Neural crest cell (in vitro differentiated cells): ENCODE measurements at places on chromosomes 12 and 14.

GRCh38 chr14:84144166-84144565 lies 1385.8 kb upstream of the FLRT2 start:
- no peaks in the 10 kb centered on the region for H3K27me3 ChIP-seq
- no peaks in the 10 kb centered on the region for H3K36me3 ChIP-seq
- no peak overlapping the region for H3K27ac ChIP-seq

DNA sequence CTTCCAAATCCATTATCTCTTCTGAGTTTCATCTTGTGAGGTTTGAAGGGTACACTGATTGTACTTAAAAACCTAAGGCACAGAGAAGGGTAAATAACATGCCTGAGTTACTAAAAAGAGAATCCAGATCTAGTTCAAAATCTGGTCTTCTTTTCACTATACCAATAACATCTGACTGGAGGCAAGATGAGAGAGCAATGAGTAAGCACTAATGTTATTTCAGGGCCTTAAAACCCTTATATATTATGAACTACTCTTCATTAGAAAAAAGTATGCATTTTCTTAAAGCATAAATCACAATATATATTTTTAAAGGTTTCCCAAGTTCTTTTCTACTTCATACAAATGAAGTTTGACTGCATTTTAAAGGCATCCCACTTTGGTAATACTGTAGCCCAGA lies 60.2 kb downstream of the GXYLT1 start:
- no peak for DNase-seq
- H3K36me3 ChIP-seq = peaks cover 25% of the 10 kb centered on the region
- no peak overlapping the region for H3K27ac ChIP-seq
- H3K4me1 ChIP-seq = no peaks in the 10 kb centered on the region

GRCh38 chr12:114604606-114605005 lies 79.4 kb downstream of the TBX3 start:
- no peaks in the 10 kb centered on the region for H3K4me1 ChIP-seq
- peaks cover 52% of the 10 kb centered on the region for H3K27me3 ChIP-seq
- H3K36me3 ChIP-seq = peaks cover 3% of the 10 kb centered on the region

GRCh38 chr14:76717508-76718290 lies 43.6 kb upstream of the VASH1 start:
- H3K4me1 ChIP-seq = peaks cover 44% of the 10 kb centered on the region
- H3K27ac ChIP-seq = no peak overlapping the region
- DNase-seq = no peak
- H3K27me3 ChIP-seq = no peaks in the 10 kb centered on the region
- H3K36me3 ChIP-seq = peaks cover 2% of the 10 kb centered on the region

DNA sequence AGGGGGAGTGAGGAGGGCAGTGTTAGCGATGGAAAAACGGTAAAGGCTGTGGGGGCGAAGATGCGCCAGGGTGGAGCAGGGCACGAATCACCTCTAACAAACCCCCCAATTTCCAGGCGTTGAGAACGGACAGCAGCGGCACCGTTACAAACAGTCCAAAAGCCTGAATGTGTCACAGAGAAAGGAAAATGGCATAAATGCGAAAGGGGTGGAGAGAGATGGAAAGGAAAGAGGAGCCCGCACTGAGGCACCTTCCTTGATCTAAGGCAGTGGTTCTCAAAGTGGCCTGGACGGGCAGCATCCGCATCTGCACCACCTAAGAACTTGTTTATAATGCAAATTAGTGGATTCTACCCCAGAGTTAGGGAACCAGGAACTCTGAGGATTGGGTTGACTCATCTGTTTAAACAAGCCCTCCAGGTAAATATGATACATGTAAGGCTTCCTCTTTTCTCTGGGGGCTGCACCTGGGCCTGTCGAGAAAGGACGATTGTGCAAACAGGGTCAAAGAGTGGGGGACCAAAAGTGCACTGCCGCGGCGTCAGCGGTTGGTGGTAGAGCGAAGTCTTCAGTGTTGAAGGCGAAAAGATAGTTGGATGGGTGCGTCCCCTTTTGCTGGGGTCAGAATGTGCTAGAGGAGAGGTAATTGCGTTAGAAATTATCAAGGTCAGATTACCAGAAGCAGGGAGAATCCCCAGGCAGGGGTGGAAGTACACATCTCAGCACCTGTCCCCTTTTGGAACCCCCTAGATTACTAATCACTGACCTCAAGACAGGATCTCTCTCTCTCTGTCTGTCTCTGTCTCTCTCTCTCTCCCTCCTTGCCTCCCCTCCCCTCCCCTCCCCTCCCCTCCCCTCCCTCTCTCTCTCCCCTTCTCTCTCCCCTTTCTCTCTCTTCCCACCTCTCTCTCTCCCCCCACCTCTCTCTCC lies 1.3 kb upstream of the KCNH5 start:
- peaks cover 41% of the 10 kb centered on the region for H3K27me3 ChIP-seq
- no peak overlapping the region for H3K27ac ChIP-seq
- peak overlapping the region; percentile 85 for H3K4me3 ChIP-seq
- peaks cover 17% of the 10 kb centered on the region for H3K4me1 ChIP-seq
- no peak for DNase-seq
- no peaks in the 10 kb centered on the region for H3K36me3 ChIP-seq

GRCh38 chr12:2229661-2230539 lies 177.1 kb downstream of the CACNA1C start:
- H3K27ac ChIP-seq = no peak overlapping the region
- no peak for DNase-seq
- no peak overlapping the region for H3K4me3 ChIP-seq
- peaks cover 5% of the 10 kb centered on the region for H3K4me1 ChIP-seq
- H3K27me3 ChIP-seq = no peaks in the 10 kb centered on the region

- no peaks in the 10 kb centered on the region for H3K36me3 ChIP-seq
- DNase-seq = no peak
- no peak overlapping the region for H3K4me3 ChIP-seq
Observed at GRCh38 chr12:12902036-12902435, 10.7 kb downstream of the GPRC5A start.

DNA sequence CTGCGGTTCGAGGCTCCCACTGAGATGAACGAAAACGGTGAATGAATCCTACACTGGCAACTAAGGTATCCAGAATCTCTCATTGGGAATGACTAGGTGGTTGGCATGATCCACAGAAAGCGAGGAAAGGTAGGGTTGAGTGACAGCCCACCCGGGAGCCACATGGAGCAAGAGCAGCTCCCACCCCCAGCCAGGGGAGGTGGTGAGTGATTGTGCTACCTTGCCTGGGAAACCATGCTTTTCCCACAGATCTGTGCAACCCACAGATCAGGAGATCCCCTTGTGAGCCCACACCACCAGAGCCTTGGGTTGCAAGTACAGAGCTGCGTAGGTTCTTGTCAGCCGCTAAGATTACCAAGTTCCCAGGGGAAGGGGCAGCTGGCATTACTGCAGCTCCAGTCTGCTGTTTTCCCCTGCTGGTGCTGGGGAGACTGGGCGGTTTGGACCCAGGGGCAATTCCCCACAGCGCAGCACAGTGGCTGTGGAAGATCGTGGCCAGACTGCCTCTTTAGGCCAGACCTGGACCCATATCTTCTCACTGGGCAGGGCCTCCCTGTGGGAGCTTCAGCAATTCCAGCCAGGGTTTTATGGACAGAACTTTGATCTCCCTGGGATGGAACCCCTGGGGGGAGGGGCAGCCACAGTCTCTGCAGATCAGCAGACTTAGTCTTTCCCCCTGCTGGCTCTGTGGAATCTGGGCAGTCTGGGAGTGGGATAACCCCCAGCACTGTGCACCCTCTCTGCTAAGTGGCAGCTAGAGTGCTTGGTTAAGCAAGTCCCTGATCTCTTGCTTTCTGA lies 44.6 kb upstream of the PPP4R3A start:
- no peak overlapping the region for H3K4me3 ChIP-seq
- H3K27ac ChIP-seq = no peak overlapping the region
- peaks cover 6% of the 10 kb centered on the region for H3K27me3 ChIP-seq
- DNase-seq = no peak

DNA sequence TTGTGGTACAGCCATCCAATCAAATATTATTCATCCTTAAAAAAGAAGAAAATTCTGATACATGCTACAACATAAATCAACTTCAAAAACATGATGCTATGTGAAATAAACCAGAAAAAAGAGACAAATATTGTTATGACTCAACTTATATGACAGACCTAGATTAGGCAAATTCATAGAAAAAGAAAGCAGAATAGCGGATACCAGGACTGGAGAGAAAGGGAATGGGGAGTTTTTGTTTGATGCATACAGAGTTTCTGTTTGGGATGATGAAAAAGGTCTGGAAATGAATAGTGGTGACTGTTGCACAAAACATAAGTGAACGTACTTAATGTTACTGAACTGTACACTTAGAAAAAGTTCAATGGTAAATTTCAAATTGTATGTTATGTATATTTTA lies 82.3 kb downstream of the SPPL3 start:
- DNase-seq = no peak
- H3K4me1 ChIP-seq = peaks cover 49% of the 10 kb centered on the region
- H3K36me3 ChIP-seq = no peaks in the 10 kb centered on the region
- H3K27me3 ChIP-seq = no peaks in the 10 kb centered on the region
- peak overlapping the region; percentile 15 for H3K4me3 ChIP-seq

- peaks cover 52% of the 10 kb centered on the region for H3K4me1 ChIP-seq
- H3K27me3 ChIP-seq = no peaks in the 10 kb centered on the region
- no peak for DNase-seq
- H3K4me3 ChIP-seq = no peak overlapping the region
Observed at GRCh38 chr12:114952573-114953271, 268.7 kb upstream of the TBX3 start.

DNA sequence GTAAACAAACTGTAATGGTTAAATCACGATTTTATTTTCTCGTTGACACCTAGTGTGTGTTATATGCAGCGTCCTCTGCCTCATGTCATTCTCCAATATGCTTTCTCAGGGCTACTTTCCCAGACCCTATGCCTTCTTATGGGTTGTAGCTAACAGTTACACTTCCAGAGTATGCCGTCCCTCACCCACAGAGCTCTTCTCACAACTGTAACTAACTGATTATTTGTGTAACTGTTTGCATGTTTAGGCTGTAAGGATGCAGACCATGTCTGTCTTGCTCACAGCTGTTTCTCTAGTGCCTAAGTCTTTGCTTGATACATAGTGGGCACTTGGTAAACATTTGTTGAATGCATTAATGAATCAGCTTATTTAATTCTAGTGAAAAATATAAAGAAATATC lies 417.5 kb downstream of the ZFP36L1 start:
- H3K27ac ChIP-seq = peak overlapping the region; percentile 28
- H3K27me3 ChIP-seq = no peaks in the 10 kb centered on the region
- H3K4me3 ChIP-seq = no peak overlapping the region
- no peak for DNase-seq
- H3K36me3 ChIP-seq = no peaks in the 10 kb centered on the region
- H3K4me1 ChIP-seq = peaks cover 72% of the 10 kb centered on the region

DNA sequence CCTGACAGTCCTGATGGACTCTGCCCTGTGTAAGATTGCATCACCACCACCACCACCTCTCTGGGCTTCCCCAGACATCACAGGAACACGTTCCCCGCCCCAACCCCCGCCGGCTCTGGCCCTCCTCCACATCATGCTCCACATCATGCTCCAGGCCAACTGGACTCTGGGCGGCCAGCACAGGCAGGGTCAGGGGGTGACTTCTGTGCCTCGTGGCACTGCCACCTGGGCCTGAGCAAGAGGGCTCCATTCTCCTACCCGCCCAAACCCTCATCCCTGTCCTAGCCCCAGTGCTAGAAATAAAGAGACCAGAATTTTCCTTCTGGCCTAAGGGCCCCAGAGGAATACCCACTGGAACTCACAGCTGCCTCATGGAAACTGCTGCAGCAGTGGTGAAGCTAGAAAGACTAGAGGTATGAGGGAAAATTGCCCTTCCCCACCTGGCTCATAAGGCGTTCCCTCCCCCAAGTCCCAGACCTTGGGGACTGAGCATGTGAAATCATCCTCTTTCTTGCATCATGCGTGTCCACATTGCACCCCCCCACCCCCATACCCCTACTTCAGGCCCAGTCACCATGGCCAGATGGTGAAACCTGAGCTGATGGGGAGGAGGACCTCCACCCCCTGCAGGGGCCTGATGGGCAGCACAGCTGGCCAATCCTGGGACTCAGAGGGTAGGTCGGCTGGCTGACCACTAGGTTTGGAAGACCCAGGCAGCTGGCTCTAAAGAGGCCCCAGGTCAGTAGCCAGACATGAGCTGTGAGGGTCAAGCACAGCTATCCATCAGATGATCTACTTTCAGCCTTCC lies at the start of gene INHBE:
INHBE (plus strand) TSS at position 742 of the 808 bp plus-strand sequence. CDS start 230 bp downstream, outside the sequence.
- peak within 1 kb of the TSS; percentile 87 for H3K27ac ChIP-seq
- no peak for DNase-seq
- peak within 1 kb of the TSS; percentile 77 for H3K4me3 ChIP-seq
- peaks cover 28% of the 10 kb centered on the region for H3K27me3 ChIP-seq

- no peaks in the 10 kb centered on the region for H3K36me3 ChIP-seq
- H3K27ac ChIP-seq = peak overlapping the region; percentile 94
- peak overlapping the region; percentile 95 for H3K4me3 ChIP-seq
- DNase-seq = no peak
Observed at GRCh38 chr14:56580221-56580711, 668 bp downstream of the TMEM260 start.

GRCh38 chr12:12121061-12121460 lies 50.3 kb downstream of the BCL2L14 start:
- no peaks in the 10 kb centered on the region for H3K27me3 ChIP-seq
- peaks cover 6% of the 10 kb centered on the region for H3K4me1 ChIP-seq
- H3K4me3 ChIP-seq = no peak overlapping the region

DNA sequence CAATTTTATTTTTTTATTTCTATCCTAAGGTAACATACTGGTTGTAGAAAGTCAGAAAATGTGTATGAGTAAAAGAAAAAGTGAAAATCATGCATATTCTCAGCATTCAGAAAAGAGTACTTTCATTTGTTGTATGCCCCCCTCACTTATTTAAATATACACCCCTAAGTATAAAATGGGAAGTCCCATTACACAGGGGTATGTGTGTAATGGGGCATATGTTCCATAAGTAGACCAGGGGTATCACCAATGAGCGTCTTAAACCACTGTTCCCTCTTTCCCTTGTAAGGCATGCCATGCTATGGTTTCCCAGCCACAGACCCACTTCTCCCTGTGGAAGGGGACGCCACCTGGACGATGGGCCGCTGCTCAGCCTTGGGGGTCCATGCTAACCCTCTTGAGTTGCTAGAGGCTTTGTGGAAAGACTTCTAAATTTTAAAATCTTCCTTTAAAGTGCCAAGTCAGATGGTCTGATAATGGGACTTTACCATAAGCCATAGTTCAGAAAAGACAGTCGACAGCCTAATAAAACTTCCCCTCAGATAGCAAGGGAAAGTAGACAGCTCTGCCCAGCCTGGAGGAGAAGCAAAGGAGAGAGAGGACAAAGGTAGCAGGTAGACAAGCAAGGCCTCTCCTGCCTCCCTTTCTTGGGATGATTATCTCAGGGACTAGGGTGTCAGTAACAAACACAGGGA lies 118.2 kb downstream of the ZFP36L1 start:
- no peaks in the 10 kb centered on the region for H3K36me3 ChIP-seq
- H3K27ac ChIP-seq = no peak overlapping the region
- H3K27me3 ChIP-seq = no peaks in the 10 kb centered on the region
